ENCODE measurements at places on chromosomes 3 and 15. TPM values are rescaled to one million over a fixed set of nuclear protein-coding genes. Genes with fewer than 3 reads are reported as not detected.
A peak's percentile ranks its signal among the peaks of the same experiment; 100 is the strongest.

- DNase-seq, result no peak
Measured at GRCh38 chr3:168648321-168648720, 552.6 kb upstream of the GOLIM4 start.

DNA sequence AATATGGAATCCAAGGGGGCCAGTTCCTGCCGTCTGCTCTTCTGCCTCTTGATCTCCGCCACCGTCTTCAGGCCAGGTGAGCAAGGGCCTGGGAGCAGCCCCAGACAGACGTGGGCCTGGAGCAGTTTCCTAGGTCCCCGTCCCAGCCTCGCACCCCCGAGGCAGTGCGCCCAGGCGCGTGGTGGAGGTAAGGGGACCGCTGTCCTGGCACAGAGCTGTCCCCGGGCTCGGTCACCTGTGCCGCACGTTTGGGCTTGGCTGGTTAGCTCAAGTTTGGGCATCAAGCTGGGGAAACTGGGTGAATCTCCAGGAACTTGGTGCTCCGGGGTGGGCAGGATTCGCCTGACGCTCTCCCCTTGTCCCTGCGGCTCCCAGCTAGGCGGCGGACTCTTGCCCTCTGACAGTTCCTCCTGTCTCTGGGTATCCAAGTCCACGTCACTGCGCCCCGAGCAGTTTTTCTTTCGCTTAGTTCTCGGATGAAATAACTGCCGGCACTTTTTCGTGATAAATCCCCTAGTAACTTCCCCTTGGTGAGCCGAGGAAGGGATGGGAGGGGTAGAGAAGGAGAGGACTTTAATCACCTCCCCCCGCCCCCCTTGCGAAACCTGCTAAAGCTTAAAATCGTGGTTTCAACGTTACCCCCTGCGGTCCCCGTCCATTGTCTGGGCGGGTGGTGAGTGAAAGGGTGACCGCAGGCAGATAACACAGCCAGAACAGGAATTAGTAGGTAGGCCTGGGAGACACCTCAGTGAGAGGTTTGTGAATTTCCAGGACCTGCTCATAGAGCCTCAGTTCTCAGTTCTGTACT is 901 bp downstream of the ALCAM start:
- DNase-seq, result peak; percentile 43

- peak; percentile 43 for DNase-seq
Measured at GRCh38 chr3:4688411-4688810, 195.3 kb downstream of the ITPR1 start.

GRCh38 chr3:186514296-186515002 is 29.7 kb downstream of the CRYGS start:
- no peak for DNase-seq

Gene COL8A1
- 30.9 TPM for total RNA-seq

Gene DPPA2
- not detected for total RNA-seq

Gene NPAP1
- not detected for total RNA-seq
